ENCODE measurements at places on chromosomes 11 and 22.
A peak's percentile ranks its signal among the peaks of the same experiment; 100 is the strongest.

GRCh38 chr22:22878211-22878570 is 9.4 kb upstream of the IGLL5 start:
- DNase-seq: no peak

DNA sequence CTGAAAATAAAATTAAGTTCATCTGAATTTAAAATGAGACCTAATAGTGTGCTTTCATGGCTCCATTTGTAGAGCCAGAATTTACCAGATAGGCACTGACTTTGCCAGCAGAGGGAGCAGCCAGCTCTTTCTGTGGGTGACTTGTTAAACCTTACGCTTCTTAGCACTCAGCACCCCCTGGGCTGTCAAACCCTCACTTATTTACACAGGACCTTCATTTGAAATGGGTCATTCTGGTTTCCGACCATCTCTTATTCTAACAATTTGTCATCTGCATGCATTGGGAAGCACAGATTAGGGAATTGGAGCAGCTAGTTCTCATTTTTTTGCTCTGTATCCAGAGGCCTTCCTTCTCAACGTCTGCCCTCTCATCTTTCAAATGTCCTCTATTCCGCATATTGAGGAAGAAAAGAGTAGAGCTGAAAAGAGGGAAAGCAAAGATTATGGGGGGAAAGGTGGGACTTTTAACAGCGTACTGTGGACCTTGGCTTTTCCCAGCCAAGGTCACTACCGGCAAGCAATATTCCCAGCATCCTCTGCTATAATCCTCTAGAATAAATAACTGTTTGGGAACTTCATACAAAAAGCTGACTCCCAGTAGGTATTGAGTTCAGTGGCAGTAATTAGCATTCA is 3.1 kb downstream of the ASRGL1 start:
- peak; percentile 17 for DNase-seq

DNA sequence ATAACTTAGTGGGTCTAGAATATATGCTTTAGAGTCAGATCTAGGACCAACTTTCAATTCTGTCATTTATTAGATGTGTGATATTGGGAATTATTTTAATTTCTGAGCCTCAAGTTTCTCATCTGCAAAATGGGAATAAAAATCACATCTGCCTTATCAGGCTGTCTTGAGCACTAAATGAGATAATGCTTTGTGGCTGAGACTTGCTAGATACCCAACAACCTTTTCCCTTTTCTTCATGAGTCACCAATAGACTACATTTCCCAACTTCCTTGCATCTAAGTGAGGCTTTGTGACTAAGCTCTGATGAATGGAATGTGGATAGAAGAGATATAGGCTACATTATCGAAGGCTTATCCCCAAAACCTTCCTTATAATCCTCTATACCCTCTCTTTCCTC is 220.7 kb upstream of the SESN3 start:
- DNase-seq: no peak

DNA sequence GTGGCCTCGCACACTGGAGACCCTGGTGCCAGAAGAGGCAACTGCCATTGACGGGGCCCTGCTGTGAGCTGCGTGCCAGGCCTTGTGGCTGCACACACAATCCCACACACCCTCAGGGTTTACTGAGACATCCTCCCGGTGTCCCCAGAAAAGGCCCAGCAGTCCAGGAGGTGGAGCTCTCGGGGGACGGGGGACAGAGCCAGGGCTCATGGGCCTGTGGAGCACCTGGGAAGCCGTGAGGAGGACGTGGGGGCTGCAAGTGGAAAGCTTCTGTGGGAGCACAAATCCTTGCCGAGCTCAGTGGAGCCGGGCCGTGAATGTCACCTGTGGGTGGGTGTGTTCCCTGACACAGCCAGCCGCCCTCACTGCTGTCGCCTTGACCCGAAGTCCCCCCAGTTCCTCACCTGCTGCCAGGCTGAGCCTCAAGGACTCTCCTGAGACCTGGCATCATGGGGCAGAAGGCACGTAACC is 609.7 kb downstream of the TBC1D22A start:
- no peak for DNase-seq

DNA sequence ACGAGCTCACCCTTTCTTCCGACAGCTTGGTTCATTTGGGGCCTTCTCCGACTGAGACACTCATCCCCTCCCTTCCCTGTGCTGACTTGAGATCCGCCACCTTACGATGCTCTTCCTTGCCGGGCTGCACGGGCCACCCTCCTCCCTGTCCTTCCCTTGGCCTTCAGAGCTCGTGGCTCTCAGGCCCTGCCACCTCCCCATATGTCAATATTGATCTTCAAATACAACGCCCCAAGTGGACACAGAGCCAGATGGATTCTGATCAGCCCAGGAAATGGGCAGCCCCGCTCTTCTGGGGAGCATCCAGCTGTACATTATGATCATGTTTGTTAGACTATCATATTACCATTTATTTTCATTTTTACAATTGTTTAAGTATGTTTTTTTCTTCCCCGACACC is 812.8 kb downstream of the TBC1D22A start:
- DNase-seq: no peak

DNA sequence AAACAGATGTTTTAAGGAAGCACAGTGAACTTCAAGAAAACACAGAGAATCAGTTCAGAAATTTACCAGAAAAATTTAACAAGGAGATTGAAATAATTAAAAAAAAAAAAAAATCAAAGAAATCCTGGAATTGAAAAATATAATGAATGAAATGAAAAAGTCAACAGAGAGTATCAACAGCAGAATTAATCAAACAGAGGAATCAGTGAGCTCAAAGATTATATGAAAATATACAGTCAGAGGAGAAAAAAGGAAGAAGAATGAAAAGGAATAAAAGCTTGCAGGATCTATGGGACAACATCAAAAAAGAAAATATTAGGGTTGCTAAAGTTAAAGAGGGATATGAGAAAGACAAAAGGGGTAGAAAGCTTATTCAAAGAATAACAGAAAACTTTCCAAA is 82.3 kb downstream of the XRRA1 start:
- DNase-seq: no peak

DNA sequence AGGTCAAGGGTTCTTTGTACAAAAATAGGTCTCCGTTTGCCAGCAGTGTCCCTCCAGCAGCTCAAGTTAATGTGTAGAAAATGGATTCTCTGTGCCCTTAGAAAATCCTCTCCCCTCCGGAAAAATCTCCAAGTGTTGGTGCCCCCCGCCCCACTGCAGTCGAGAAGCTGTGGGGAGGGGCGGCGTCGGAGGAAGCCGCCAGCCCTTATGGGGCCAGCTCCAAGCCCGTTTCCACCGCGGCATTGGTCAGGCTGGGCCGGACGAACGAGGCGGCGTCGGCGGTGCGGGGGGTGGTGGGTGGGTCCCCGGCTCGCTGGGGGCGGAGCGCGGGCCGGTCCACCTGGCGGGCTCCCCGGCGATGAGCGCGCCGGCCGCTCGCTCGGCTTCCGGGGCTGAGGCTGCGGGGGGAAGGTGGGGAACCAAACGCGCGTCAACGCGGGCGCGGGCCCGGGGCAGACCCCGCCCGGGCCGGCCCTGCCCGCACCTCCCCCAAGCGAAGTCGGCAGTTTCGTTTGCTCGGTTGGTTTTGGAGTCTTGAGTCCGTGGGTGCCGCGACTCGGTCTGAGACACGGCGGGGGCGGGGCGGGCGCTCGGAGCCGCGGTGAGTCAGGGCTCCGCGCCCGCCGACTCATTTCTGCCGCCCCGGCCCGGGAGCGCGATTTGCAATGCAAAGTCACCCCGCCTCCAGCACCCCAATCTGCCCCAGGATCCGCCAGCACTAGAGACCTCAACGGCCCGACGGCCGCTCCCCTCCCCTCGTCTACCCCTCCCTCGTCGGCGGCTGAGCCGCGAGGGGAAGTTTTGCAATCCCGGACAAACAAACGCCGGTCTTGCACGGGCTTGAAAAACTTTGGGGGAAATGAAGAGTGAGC is 1.4 kb downstream of the ASCL2 start:
- DNase-seq: no peak

- DNase-seq: no peak
Measured at GRCh38 chr11:74951226-74951625, 2.2 kb downstream of the SPCS2 start.

Data from smooth muscle cell of the brain vasculature (primary cell).